Activated T-helper 2 cell treated with anti-CD3 and anti-CD28 coated beads, Interferon-gamma antibody, Interleukin-2, Interleukin-4, amounts not matched to agents 10 μg/mL and 5 μg/mL and 100 μg/mL, durations not matched to agents 14 hours and 24 hours and 36 hours (primary cell): ENCODE measurements at places on chromosomes 1 and 21. TPM values are rescaled to one million over a fixed set of nuclear protein-coding genes. Genes with fewer than 3 reads are reported as not detected.
A peak's percentile ranks its signal among the peaks of the same experiment; 100 is the strongest.

- peak overlapping the region; percentile 3 for H3K27ac ChIP-seq
- H3K27me3 ChIP-seq, result no peaks in the 10 kb centered on the region
- H3K36me3 ChIP-seq, result peaks cover 72% of the 10 kb centered on the region
- peak overlapping the region; percentile 98 for H3K4me3 ChIP-seq
- peaks cover 40% of the 10 kb centered on the region for H3K4me1 ChIP-seq
These were observed 2.2 kb downstream of the IL10RB start for GRCh38 chr21:33268393-33268736.

- H3K27me3 ChIP-seq, result no peaks in the 10 kb centered on the region
- peak overlapping the region; percentile 67 for H3K27ac ChIP-seq
- H3K4me1 ChIP-seq, result peaks cover 16% of the 10 kb centered on the region
- H3K4me3 ChIP-seq, result peak overlapping the region; percentile 8
- H3K36me3 ChIP-seq, result no peaks in the 10 kb centered on the region
These were observed 27.2 kb downstream of the HSPG2 start for GRCh38 chr1:21909787-21910503.

Gene SRP9
- total RNA-seq, result 255 and 270 TPM in 2 replicates

Gene OR2T11
- total RNA-seq, result not detected in 2 replicates

Gene ETV3
- 240 TPM in 2 replicates for total RNA-seq

Gene DUSP23
- total RNA-seq, result 26.2 and 32.6 TPM in 2 replicates

- H3K4me1 ChIP-seq, result no peaks in the 10 kb centered on the region
- H3K36me3 ChIP-seq, result peaks cover 4% of the 10 kb centered on the region
- H3K27me3 ChIP-seq, result no peaks in the 10 kb centered on the region
- no peak overlapping the region for H3K4me3 ChIP-seq
- DNase-seq, result no peak
These were observed 36.4 kb downstream of the LYPLAL1 start for GRCh38 chr1:219210067-219210466.

GRCh38 chr1:164473544-164473943 is 85.4 kb upstream of the PBX1 start:
- H3K27me3 ChIP-seq, result no peaks in the 10 kb centered on the region
- H3K27ac ChIP-seq, result no peak overlapping the region
- DNase-seq, result no peak
- H3K4me1 ChIP-seq, result no peaks in the 10 kb centered on the region

Gene AMY1B
- total RNA-seq, result not detected in 2 replicates

Gene AIM2
- 101 and 109 TPM in 2 replicates for total RNA-seq

DNA sequence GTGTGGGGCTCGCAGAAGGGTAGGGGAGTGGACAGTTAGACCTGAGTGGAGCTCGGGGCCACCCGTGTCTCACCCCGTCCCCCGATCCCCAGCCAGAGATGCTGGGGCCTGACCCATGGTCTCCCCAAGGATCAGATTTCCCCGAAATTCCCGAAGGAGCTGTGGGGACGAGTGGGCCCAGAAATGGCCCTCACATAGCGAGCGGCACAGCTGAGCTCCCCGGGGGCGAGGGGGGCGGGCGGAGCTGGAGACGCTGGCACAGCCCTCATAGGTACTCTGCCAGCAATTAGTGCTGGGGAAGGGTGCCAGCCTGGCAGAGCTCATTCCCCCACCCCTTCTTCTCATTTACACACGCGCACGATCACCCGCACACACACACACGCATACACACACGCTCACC is 9.2 kb downstream of the CASZ1 start:
- no peak for DNase-seq
- no peaks in the 10 kb centered on the region for H3K4me1 ChIP-seq

- H3K27me3 ChIP-seq, result no peaks in the 10 kb centered on the region
- no peaks in the 10 kb centered on the region for H3K4me1 ChIP-seq
- DNase-seq, result no peak
- H3K27ac ChIP-seq, result no peak overlapping the region
These were observed 94.0 kb downstream of the LRRC7 start for GRCh38 chr1:69661686-69662085.
